GM03348 (cell line): ENCODE measurements at places on chromosomes 16 and 17.
A peak's percentile ranks its signal among the peaks of the same experiment; 100 is the strongest.

DNA sequence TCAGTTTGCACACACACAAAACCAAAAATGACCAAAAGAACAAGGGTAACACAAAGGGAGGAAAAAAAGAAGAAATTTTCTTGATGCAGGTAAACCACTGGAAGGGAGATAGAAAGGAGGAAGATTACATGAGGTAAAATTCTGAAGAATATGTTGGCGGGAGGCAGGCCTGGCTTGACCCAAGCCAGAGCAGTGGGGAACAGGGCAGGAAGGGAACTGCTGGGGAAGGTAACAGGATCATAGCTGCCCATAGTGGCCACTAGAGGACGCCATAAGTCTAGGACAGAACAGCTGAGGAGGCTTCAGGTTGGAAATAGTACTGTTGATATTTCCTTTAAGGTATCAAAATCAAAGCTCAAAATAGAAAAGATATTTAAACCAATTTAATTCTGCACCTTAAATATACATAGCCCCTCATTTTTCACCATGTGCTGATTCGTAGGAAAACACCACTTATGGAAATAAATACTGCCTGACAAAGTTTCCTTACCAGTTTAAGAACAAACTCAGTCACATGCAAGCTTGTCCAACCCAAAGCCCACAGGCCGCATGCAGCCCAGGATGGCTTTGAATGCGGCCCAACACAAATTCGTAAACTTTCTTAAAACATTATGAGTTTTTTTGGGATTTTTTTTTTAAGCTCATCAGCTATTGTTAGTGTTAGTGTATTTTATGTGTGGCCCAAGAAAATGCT lies 15.5 kb downstream of the VPS35 start:
- peak; percentile 73 for DNase-seq

DNA sequence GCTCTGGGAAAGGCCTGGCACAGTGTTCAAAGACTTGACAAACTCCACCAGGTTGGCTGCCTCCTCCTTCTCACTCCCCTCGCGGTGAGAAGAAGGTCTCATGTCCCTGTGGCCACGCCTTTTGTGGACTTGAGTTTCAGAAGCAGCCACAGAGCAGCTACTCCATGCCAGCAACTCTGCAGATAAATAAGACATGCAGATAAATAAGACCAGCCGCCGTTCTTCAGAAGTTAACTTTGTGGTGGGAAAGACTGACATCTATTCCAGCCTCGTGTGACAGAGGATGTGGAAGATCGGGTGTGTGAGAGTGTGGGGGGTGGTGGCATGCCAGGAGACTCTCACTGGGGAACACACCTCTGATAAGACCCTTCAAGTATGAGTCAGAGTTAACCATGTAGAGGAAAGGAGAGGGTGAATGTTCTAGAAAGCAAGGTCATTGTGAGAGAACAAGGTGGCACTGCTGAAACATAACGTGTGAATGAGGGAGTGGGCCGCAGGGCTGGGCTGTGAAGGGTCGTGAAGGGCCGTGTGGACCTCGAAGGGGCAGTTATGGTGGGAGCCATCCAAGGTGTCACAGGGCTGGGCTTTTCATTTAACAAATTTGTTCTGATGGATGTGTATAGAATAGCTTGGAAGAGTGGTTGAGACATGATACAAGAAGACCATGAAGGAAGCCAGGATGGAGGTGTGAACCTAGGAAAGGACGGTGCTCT lies 830 bp downstream of the SPACA3 start:
- no peak for DNase-seq

DNA sequence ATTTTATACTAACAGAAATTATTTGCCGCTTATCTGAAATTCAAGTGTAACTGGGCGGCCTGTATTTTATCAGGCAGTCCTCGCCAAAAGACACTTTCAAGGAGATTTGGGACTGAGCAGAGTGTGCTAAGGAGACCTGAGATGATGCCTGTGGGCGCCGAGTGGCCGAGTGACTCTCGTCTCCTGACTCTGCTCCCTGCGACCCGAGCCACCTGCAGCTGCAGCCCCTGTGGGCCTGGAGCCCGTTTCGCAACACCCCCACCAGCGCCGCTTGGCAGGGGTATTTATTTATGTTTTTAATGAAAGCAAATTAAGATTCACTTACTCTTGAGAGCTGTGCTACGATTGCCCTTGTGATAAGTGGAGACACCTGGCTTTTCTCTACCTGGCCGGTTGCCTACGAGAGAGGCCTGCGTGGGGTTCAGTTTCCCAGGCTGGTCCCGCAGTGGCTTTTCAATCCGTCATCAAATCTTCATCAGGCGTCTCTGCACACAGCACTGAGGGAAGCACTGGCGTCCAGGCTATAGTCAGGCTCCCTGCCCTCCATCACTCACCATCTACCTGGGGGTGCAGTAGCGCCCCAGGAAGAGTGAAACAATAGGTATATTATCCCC lies 124.0 kb downstream of the SEC14L1 start:
- DNase-seq: no peak

- no peak for DNase-seq
These were observed 131.0 kb upstream of the CIBAR2 start for GRCh38 chr16:85243308-85243707.

DNA sequence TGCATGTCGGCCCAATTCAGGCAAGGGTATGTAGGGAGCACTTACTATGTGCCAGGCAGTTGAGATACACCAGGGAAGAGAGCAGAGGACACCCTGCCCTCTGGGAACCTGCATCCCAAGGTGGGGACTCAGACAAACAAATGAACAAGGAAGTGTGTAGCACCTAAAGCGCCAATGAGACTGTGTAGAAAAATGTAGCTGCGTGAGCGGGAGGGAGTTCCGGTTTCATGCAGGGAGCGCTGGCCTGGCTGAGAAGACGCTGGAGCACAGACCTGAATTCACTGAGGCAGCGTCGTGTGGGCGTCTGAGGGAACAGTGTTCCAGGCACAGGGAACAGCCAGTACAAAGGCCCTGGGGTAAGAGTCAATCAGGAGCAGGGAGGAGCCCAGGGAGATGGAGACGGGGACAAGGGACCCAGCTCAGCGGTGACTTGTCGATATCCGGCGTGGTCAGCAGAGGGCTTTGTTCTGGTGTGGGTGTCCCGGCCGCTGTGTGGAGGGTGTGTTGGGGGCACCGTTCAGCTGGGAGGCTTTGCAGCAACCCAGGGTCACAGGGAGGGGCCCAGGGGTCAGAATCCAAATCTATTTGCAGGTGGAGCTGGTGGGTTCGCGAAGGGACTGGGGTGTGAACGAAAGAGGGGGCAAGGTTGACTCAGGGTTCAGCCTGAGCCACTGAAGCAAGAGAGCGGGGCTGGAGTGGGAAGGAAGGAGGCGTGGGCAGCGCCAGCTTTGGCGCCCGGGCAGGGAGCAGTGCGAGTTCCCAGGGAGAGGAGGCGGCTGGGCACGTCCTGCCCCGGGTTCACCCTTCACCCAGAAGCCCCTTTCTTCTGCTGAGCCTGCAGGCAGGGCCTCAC lies 17.8 kb upstream of the OSGIN1 start:
- no peak for DNase-seq

- no peak for DNase-seq
These were observed 542 bp downstream of the GUCY2D start for GRCh38 chr17:8002721-8003593.

- DNase-seq: no peak
These were observed 123.2 kb upstream of the ANKFN1 start for GRCh38 chr17:56030009-56030624.

- no peak for DNase-seq
These were observed 79.5 kb upstream of the RPL38 start for GRCh38 chr17:74123866-74124444.

- no peak for DNase-seq
These were observed 1.6 kb downstream of the RNF213 start for GRCh38 chr17:80262291-80262690.

DNA sequence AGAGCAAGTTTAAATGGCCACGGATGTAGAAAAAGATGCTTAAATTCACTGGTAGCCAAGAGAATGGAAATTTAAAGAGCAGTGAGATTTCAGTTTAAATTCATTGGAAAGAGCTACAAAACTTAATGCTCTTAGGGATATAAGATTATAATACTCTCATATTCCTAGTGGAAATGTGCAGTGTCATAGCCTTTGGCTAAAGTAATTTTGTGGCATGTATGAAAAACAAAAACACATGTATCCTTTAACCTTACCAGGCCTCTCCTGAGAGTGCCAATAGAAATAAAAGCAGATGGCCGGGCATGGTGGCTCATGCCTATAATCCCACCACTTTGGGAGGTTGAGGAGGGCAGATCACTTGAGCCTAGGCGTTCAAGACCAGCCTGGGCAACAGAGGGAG lies 289.2 kb downstream of the PHKB start:
- DNase-seq: no peak

DNA sequence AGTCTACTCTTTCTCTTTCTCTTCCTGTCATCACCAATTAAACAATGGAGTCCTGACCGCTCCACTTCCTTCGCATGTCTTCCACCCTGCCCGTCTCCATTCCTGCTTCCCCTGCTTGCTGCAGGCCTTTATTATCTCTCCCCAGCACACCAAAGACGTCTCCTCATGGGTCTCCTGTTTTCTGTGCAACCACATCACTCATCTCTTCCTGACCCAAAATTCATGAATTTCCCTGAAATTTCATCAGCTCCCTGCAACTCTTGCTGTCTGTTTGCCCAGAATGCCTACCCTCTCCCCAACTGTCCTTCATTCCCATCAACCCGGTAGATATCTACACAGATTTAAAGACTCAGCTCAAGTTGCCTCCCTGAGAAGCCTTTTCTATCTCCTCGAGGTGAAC lies 76.7 kb upstream of the ALOX12 start:
- no peak for DNase-seq

DNA sequence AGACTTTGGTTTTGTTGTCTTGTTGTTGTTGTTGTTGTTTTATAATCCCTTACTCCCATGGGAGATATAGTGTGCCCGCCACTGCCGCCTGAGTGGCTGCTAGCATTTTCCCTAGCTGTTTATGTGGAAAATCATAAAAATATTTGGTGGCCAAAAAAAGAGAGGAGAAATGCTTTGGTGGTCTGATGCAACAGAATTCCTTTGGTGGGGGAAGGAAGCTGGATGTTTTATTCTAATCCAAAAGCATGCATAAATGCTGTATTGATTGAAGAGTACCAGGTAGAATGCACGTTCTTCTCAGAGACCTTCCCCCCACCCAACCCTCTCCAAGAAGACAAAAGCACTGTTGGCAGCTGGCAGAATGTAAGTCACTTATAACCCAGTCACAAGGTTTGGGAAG lies 93.2 kb downstream of the C17orf67 start:
- peak; percentile 40 for DNase-seq

DNA sequence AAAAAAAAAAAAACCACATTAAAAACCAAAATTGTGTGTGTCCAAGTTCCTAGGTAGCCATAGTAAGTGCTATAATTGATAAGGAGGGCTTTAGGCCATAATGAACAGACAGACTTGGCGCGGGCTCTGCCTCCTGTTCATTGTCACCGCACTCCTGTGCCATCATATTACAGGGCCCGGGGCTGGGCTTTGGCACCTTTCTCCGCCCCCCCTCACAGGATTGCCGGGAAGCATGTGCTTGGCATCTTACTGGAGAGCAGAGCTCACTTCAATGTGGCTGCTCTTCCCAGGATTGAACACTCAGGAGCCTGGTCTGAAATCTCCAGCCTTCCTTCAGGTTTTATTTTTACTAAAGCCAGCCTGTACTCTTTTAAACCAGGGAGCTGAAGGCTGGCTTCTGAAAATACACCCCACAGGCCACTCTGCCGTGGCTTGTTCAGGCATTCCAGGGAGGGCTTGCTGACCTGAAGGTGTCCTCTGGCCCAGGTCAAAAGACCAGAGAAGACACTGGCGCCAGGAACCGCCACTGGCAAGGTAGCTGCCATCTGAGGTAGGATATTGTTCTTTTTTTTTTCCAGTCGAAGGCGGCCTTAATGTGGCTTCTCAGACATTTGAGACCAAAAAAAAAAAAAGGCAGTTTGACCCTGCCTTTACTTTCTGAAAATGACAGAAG lies 39.3 kb downstream of the DHRS7B start:
- DNase-seq: peak; percentile 26

GRCh38 chr16:6827267-6827666 lies 505.4 kb upstream of the RBFOX1 start:
- DNase-seq: no peak

GRCh38 chr17:51709694-51710633 lies 448.6 kb downstream of the CA10 start:
- no peak for DNase-seq

DNA sequence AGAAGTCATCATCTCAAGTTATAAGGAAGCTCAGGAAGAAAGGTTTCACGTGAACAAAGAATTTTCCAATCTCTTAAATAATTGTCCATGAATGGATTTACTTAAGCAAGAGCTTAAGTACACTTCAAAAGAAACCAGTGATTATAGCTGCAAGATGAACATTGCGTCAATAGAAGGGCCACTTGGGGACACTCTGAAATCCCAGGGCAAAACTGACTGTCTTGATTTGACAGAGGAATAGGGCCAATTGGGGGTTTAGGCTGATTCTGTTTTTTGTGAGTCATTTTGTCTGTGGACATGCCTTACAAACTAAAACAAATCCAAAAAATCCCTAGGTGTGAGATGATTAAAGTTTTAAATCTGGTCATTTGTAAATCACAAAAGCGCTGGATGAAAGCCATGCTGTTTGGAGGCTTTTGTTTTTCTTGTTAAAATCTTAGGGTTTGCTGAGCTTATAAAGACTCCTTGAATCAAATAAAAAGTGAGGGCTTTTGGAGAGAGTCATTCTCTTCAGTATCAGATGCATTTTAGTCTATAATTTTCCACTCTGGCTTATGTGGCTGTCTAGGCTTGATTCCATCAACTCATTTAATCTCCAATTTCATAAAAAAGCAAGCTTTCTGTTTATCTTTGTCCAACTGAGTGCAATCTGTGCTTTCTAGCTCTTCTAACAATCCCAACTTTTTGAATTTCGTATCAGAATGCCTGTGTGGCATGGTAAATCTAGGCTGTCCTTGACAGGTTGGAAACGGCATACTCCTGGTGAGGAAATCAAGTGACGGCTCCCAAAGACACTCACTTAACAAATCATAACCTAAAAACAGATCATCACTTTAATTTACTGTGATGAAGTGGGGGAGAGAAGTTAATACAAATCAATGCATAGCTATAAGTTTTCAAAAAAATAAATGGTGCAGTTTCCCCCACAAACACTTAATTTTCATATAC lies 98.2 kb upstream of the SOX9 start:
- DNase-seq: no peak

- DNase-seq: no peak
These were observed 278.3 kb upstream of the CCL2 start for GRCh38 chr17:33976831-33977230.

GRCh38 chr16:89034573-89034961 lies 57.6 kb upstream of the CBFA2T3 start:
- no peak for DNase-seq

- no peak for DNase-seq
These were observed 78.6 kb downstream of the MRM1 start for GRCh38 chr17:36679815-36680467.

DNA sequence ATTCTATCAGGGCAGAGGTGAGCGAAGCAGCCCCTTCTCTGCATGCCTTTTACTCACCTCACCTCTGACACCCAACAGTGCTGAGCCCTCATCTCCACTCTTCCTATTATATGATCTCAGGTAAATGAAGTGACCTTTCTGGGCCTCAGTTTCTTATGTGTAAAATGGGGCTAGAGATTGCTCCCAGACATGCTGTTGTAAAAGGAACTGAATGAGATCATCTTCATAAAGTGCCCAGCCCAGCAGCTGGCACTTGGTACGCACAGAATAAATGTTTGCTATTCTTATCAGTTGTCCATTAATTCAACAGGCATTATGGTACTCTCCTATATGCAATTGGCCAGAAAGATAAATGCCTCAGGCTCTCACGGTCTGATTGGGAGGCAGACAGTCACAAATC lies 4.5 kb upstream of the GALK1 start:
- no peak for DNase-seq

GRCh38 chr17:45305530-45306087 lies 11.2 kb downstream of the MAP3K14 start:
- no peak for DNase-seq

- DNase-seq: no peak
These were observed 18.9 kb downstream of the C17orf75 start for GRCh38 chr17:32323046-32323445.
